GM19239 (cell line): ENCODE measurements at places on chromosomes 7 and 10.

DNA sequence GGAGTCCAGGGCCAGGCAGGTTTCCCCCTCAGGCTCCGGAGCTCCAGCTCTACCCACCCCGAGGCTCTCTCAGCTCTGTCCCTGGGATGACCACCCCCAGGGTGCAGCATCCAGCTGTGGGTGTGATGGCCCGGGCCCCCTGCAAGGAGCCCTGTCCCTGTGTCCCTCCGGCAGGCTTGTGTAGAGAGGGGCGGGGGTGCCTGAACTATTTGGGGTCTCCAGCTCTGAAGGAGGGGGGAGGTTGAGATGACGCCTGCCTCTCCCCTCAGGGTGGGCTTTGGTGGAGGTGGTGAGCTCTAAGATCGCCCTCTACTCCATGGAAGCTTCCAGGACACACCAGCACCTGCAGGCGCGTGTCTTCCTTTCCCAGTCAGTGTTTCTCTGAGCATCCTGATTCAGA lies 39.4 kb downstream of the ADRA2A start:
- DNase-seq, result no peak

DNA sequence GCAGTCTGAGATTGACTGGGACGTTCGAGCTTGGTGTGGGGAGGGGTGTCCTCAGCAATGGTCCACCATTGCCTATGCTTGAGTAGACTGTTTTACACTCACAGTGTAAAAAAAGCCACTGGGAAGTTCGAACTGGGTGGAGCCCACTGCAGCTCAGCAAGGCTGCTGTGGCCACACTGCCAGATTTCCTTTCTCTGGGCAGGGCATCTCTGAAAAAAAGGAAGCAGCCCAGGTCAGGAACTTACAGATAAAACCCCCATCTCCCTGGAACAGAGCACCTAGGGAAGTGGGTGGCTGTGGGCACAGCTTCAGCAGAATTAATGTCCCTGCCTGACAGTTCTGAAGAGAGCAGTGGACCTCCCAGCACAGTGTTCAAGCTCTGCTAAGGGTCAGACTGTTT lies 80.3 kb downstream of the BICC1 start:
- no peak for DNase-seq

- no peak for DNase-seq
Observed at GRCh38 chr7:28981161-28981465, 23.0 kb upstream of the TRIL start.

DNA sequence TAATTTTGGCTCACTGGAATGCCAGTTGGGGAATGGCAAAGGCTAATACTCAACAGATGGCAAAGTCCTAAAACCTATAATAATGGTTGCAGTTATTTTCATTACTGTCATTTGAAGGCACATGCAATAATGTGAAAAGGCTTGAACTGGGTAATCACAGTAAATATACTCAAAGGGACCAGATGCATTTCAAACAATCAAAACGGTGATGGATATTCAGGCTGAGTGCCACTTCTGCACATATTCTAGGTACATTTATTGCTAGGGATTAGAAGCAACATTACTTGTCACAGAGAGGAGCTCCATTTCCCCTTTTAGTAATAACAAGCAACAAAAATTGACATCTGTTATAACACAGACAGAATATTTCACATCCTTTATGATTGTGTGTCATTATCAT lies 171.8 kb downstream of the NXPH1 start:
- DNase-seq, result no peak

- DNase-seq, result no peak
Observed at GRCh38 chr10:75658915-75659314, 227.5 kb downstream of the LRMDA start.

- peak; percentile 21 for DNase-seq
Observed at GRCh38 chr10:103983367-103983911, 16.5 kb downstream of the SLK start.

DNA sequence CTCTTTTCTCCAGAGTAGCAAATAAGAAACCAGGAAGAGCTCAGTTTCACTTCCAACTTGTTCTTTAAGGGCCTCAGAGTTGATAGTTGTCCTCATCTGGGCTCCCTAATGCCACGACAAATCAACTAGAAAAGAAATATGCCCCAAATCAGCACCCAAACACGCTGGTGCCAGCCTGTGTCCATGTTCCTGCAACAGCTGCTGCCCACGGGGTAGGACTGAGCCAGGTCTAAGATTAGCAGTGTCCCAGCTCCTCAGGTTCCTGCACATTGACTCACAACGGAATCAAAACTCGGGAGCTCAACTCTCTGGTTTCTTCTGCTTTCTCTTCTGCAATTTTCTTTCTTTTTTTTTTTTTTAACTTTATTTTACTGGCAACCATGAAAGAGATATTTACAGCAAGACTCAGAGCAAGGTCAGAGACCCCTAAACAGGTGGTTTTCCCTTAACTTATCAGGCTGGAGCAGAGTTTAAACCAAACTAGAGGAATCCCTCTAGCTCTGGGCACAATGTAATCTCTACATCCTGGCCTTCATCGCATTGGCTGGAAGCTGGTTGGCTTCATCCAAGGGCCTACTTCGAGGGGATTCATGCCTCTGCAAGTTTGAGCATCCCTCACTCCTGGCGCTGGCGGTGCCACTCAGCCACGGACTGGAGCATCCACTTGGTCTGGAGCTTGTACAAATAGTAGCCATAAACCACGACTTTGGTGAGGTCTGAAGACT lies 126.1 kb downstream of the PFKFB3 start:
- DNase-seq, result no peak

GRCh38 chr7:132750096-132750495 lies 173.8 kb upstream of the PLXNA4 start:
- no peak for DNase-seq

DNA sequence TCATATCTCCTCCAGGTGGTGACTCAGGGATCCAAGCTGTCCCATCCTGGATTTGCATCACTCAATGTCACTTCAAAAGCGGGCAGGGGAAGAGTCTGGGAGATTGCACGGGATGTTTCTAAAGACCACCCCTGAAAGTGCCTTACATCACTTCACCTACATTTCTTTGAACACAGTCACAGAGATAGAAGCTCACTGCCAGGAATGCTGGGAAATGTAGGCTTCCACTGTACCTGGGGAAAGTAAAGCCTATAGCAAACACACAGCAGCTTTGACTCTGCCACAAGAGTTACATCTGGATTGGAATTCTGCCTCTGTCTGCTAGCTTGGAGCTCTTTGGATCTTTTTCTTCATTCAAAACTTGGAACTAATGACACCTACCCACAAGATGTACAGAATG lies 300.9 kb downstream of the WDR11 start:
- no peak for DNase-seq

DNA sequence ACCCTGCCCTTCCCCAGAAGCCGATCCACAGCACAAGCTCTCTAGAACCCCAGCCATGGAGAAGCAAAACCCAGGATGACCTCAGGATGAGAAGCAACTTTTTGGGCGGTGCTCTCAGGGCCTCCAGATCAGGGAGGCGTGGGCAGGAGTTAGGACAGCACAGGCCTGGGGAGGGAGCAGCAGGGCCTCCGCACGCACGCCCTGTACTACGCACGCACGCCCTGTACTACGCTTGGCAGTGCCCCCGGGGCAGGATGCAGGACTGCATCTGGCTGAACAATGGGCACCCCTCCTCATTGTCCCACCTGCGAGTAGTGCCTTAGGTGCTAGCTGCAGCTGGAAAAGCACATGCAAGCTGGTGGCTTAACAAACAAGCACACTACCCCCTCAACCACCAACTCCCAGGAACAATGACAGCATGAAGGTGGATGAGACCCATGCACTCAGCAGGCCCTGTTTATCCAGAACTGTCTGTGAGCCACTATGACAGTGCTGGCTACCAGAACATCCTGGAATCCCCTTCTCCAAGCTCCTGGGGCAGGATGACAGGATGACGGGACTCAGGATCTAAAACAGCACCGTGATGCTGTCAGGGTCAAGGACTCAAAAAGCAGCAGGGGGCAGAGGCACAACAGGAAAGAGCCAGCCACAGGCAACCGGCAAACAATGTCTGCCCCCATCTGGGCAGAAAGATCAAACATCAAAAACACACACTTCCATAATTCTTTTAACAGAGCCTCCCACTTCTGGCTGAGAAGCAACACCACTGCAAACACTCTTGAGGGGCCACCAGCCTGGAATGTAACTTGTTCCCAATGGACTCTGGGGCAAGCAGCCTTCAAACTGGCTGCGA lies 11.8 kb downstream of the PODXL start:
- no peak for DNase-seq

DNA sequence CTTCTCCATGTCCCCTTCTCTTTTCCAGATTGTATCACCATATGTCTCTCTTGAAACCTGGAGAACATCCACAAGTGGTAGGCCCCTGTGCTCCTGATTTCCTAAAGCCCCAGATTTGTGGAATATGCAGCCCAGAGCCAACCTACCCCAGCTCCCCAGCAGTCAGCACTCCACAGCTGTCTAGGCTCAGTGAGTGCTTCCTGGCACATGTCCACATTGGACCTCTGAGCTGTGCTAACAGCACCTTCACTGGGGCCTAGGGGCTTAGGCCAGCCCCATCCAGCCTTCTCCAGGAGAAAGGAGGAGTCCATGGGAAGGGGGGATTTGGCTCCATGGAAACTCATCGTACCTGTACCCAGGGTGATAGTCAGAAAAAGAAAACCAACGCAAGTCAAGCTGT lies 192.7 kb downstream of the FGFR2 start:
- no peak for DNase-seq

DNA sequence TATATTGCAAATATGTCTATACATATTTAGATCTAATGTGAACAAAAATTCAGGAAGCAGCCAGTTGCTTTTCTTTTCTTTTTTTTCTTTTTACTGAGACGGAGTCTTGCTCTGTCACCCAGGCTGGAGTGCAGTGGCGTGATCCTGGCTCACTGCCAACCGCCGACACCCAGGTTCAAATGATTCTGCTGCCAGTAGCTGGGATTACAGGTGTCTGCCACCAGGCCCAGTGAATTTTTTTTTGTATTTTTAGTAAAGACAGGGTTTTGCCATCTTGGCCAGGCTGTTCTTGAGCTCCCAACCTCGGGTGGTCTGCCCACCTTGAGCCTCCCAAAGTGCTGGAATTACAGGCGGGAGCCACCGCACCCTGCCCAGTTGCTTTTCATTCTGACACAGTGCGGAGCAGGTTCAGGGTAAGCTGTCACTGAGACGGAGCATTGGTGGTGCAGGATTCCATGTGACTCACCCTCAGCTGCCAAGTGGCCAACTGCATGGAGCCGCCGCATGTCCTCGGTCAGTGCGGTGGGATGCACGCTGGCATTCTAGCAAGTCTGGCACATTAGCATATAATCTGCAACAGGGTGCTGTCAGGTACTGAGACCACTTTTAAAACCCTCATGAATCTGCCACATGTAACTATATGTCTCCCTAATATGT lies 362.7 kb downstream of the DNAJB6 start:
- no peak for DNase-seq

DNA sequence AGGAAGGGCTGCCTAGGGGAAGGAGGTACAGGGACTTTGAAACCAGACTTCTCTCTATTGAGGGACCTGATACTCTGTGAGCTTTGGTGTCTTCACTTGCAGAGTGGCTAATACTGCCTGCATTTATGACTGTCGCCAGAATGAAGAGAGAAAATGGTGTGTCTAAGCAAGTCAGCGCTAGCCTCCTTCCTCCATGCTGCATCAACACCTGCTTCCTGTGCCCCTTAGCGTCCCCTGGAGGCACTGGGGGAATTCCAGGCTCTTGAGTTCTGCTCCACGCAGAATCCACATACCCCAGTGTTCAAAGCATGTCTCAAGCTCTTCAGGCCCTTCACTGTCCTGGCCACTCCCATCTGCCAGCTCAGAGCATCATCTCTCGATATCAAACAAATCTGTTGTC lies 140.5 kb downstream of the PKD1L1 start:
- no peak for DNase-seq

- no peak for DNase-seq
Observed at GRCh38 chr10:98403812-98404504, 11.0 kb downstream of the PYROXD2 start.

- DNase-seq, result no peak
Observed at GRCh38 chr10:99659868-99660366, 608 bp downstream of the ENTPD7 start.

GRCh38 chr10:88028654-88029053 lies 165.2 kb downstream of the PTEN start:
- peak; percentile 9 for DNase-seq

DNA sequence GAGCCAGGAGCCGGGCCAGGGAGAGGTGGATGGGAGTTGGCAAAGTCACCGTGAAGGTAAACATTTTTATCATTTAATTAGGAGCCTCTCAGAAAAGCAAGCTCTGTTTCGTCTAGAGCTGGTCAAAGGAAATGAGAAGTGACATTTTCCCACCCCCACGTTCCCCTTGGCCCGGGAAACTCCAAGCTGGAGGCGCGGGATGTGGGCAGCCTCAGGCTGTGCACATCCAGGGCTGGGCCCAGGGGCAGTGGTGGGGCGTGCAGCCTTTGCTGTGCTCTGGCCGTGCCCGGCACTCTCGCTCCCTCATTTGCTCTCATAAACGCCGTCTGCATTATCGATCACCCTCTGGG lies 135.6 kb upstream of the RET start:
- no peak for DNase-seq

- no peak for DNase-seq
Observed at GRCh38 chr10:2826675-2827074, 240.7 kb upstream of the PFKP start.

DNA sequence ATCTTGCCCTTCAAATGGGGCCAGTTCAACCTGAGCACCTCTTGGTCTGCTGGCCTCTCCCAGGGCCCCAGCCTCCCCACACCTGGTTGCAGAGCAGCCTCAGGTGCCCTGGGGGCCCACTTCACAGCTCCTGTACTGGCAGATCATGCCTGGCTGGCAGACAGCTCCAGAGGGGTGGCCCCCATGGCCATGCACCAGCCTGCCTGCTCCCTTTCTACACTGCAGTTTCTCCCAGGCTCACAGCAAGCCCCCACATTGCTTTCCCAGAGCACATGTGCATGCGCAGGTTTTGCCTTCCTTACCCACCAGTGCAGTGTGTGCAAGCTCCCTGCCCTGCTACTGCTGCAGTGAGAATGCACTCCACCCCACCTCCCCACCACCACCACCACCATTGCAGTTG lies 9.8 kb upstream of the MIOS start:
- no peak for DNase-seq

DNA sequence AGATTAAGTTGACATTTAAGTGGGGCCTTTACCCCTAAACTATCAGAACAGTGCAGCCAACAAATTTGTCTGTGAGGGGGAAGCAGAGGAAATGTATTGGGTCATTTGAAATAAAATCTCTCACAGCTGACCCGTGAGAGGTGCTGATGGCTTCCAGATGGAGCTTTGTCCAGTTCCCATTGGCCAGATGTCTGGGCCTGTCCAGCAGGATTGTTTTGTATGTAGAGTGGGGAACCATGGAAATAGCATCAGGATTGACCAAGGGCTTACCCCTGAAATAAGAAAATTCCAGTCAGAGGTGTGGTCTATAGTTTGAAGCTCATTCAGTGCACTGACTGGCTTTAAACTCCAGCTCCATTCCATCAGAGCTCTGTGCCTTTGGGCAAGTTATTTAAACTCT lies 50.6 kb downstream of the INHBA start:
- DNase-seq, result no peak

GRCh38 chr7:32611201-32612099 lies 116.2 kb downstream of the AVL9 start:
- no peak for DNase-seq

GRCh38 chr7:33728873-33729551 lies 176.3 kb upstream of the BMPER start:
- no peak for DNase-seq

GRCh38 chr7:70812511-70812910 lies 319.4 kb upstream of the GALNT17 start:
- no peak for DNase-seq

- no peak for DNase-seq
Observed at GRCh38 chr7:114972567-114972966, 50.7 kb downstream of the MDFIC start.
